ENCODE measurements at places on chromosomes 11 and 22.

GRCh38 chr11:78290293-78291176 is 101.8 kb downstream of the USP35 start:
- no peak for DNase-seq

DNA sequence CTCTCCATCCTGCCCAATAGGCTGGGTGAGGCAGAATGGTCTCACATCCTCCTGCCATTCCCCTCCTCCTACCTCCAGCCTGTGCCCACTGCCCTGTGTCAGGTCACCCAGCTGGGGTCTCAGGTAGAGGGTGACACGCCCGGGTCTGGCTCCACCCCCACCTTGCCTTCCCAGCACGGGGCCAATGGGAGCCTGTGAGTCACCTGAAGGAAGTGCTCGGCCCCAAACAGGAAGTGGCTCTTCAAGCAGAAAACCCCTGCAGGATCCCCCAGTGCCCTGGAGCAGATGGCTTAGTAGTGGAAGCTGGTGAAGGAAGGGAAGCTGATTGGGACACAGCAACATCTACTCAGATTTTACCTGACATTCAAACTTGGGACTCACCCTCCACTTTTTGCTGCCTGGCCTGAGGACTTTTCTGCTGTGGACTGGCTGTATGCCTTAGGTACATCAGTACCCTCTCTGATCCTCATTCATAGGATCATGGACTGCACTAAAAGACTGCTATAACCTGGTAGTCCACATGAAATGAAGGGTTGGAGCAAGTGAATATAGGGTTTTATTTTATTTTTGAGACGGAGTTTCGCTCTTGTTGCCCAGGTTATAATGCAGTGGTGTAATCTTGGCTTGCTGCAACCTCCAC is 33.4 kb downstream of the GDPD5 start:
- DNase-seq = no peak

DNA sequence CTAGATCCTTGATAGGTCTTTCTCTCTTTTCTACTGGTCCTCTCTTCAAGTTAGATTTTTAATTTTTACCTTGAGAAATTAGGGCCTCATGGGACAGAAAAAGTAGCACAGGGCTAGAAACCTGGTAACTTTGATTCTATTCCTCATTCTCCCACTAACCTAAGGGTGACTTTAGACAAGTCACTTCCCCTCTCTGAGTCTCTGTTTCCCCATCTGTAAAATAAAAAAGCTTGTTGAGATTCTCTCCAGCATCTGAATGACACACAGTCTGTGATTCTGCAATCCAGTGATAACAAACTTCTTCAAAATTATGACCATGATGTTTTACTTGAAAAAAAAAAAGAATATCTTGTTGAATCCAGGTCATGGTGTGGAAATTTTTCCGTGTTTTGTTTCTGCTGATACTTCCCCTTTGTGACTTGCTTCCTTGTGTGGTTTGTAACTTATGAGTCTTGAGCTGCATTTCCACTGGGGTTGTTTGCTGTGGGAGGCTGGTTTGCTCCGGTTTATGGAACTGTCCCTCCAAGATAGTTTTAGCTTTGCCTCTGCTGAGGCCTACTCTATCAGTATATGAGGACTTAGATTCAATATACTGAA is 9.8 kb upstream of the MPEG1 start:
- no peak for DNase-seq

GRCh38 chr11:123051634-123052033 is 10.3 kb downstream of the HSPA8 start:
- no peak for DNase-seq
